ENCODE measurements at places on chromosomes 12 and 14.

DNA sequence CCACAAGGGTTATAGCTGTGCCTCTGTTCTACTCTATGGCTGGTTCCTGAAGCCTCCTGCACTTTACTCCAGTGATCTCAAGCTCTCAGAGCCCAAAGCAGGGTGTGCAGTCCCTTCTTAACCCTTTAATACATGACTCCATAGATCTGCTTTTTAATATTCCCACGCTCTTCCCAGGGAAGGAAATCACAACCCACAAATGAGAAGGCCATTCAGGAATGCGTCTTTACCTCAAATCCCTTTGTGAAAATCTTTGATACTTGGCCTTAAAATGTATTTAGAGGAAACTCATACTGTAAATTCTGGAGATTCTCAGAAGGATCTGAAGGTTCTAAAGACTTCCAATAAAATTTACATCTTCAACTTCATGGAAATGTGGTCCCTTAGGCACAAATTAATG lies 17.0 kb downstream of the NID2 start:
- DNase-seq: no peak

GRCh38 chr12:96720363-96720705 lies 186.7 kb upstream of the NEDD1 start:
- peak; percentile 2 for DNase-seq

DNA sequence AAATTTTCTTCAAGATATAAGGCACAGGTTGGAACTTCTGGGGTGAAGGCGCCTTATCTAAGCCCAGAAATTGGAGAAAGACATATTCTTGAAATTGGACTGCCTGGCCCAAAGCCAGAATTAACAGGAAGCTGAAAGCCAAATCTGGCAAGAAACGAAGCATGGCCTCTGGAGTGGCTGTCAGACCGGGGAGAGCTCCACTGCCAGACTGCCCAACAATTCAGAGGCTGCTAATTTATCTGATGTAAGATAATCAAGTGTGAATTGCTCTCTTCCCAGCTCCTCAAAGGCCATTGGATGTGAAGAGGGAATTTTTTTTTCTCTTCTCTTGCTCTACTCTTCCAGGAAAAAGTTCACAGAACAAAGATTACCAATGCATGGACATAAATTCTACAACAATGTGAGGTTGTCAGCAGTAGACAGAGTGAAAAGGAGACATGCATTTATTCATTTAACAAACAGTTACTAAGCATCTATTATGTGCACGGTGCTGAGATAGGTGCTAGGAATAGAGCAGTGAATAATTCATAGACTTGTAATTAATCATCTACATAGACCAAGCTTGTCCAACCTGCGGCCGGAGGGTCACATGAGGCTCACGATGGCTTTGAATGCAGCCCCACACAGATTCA lies at the start of gene GDF3:
Gene GDF3 (minus strand): TSS at position 210 of the 632 bp plus-strand sequence. CDS start 47 bp downstream, at position 163.
- DNase-seq: no peak

- DNase-seq: no peak
Measured at GRCh38 chr14:91361233-91361811, 56.3 kb downstream of the CCDC88C start.
